Stimulated activated CD4-positive, alpha-beta T cell treated with anti-CD3 and anti-CD28 coated beads, Interleukin-15, amount 100 ng/mL, for 1 hour (primary cell): ENCODE measurements at places on chromosomes 2 and 18.

DNA sequence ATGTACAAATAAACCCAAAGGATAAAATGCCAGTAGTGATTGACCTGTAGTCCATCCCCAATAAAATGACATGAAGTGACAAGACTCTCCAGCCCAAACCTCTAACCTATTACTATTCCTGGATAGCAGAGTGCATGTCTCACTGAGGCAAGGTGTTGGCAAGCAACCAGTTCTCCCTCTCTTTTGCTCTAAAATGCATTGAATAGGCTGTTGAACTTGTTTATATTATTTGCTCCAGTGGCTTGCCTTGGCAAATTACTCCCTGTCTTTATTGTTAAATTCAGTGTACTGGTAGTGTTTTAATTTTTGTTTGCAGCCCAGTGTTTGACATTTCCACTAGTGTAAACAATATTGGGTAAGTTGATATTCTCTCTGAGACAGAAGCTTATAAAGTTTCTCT, 70.5 kb downstream of the CSRNP3 start:
- no peak for DNase-seq

GRCh38 chr2:6676776-6677175, 188.9 kb downstream of the CMPK2 start:
- no peak for DNase-seq

- DNase-seq: no peak
Measured at GRCh38 chr2:237235383-237236095, 149.8 kb downstream of the COPS8 start.

DNA sequence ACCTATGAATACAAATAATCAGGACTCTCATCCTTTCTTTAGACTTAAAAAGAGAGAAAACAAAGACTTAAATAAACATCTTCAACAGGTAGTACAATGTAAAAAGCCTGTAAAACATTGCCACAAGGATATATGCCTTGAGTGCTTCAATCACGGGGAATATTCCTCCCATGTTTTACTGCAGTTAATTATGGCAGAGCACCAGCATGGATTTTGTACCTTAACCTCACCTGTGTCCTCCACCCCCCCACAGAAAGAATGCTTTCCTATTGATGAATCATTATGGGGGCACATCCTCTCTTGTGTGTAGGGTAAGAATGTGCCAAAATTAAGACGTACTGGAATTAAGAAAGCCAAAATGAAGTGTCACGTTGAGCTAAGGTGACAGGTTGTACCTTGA, 189.9 kb upstream of the FOSL2 start:
- DNase-seq: no peak

DNA sequence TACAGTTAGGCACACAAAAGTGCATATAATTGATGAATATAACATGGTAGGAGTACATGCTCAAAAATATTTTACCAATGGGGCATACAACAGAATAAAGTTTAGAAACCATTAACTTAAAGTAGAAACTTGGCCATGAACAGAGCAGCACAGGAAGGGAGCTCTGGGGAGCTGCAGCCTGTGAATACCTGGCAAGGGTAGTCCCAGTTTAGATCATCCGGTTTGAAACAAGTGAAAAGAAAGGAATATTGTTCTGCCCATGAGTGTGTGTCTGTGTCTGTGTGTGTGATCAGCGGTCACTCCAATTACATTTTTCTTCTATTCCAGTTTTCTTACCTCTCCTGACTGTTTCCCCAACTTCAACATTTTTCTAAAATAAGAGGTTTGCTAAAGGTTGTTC, 233.0 kb downstream of the ALK start:
- no peak for DNase-seq

DNA sequence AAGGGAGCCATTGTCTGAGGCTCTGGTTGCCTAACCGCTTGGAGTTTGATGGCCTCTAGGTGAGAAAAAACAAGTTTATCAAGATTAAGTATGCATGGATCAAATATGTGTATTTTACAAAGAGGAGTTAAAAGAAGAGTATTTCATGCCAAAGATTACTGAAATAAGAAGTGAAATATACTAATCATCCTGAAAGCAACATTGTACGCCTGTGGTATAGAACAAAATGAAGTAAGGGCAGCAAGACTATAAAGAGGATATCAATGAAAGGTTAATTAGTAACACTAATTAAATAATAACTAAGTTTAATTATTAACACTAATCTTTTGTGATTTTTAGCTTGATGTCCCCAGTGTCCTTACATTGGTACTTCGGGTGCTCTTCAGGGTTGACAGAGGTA, 276.7 kb downstream of the CALCRL start:
- no peak for DNase-seq

- DNase-seq: no peak
Measured at GRCh38 chr2:17894556-17894955, 16.1 kb downstream of the KCNS3 start.

DNA sequence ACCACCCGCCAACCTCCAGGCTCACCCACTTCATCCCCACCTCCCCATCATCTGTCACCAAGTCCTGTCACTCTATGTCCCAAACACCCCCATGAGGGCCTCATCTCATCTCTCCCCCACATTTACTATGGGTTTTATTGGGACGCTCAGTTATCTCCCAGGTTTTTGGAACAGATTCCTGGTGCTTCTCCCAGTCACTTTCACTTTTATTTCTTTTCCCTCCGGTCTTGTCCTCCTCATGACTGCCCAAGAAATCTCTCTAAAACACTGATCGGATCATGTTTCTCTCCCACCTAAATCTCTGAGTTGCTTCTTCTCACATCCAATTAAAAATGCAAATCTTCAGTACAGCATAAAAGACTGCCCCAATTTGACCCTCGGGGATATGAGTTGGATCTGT, 273.1 kb downstream of the PHLPP1 start:
- no peak for DNase-seq

GRCh38 chr18:39435996-39436395, 1870.4 kb upstream of the CELF4 start:
- no peak for DNase-seq

GRCh38 chr2:137178951-137179377, 413.6 kb downstream of the THSD7B start:
- DNase-seq: no peak

GRCh38 chr2:216086207-216086893, 4.6 kb downstream of the TMEM169 start:
- DNase-seq: no peak

DNA sequence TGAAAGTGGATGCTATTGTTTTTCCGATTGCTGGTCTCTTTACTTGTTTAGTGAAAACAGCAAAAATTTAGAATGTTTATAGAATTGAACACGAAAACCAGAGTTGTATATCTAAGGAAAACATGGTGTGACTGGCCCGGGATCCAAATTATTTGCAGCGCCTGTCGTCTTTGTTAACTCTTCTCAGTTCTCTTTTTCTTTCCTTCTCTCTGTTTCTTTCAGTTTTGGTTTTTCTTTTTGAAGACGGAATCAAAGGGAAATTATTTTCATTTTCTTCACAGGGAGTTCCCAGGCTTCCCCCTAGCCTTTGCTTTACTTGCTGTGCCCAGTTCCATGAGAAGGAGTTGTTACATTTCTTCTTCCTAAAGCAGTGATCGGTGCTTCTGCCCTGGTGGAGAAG, 76.0 kb downstream of the AGAP1 start:
- no peak for DNase-seq

DNA sequence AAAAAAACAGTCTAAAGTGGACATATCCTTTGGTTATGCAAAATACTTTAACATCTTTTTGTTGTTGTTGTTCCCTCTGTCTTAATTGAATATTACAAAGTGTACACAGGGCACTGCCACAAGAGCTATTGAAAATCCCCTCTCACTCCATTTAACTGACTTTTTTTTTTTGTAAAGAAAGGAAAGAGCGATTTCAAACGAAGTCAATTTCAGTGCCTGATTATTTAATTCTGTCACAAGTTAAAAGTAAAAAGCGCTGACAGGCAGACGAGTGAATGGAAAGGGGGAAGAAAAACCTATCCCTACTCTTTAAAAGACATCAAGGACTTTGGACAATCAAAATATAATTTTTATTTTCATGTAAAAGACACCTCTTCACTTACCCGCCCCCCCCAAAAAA, 1.9 kb downstream of the FIGN start:
- no peak for DNase-seq

DNA sequence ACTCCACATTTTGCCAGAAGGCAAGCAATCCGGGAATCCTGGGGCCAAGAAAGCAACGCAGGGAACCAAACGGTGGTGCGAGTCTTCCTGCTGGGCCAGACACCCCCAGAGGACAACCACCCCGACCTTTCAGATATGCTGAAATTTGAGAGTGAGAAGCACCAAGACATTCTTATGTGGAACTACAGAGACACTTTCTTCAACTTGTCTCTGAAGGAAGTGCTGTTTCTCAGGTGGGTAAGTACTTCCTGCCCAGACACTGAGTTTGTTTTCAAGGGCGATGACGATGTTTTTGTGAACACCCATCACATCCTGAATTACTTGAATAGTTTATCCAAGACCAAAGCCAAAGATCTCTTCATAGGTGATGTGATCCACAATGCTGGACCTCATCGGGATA, 26.8 kb downstream of the B3GNT2 start:
- no peak for DNase-seq
